ENCODE measurements at places on chromosomes 5 and 9.

DNA sequence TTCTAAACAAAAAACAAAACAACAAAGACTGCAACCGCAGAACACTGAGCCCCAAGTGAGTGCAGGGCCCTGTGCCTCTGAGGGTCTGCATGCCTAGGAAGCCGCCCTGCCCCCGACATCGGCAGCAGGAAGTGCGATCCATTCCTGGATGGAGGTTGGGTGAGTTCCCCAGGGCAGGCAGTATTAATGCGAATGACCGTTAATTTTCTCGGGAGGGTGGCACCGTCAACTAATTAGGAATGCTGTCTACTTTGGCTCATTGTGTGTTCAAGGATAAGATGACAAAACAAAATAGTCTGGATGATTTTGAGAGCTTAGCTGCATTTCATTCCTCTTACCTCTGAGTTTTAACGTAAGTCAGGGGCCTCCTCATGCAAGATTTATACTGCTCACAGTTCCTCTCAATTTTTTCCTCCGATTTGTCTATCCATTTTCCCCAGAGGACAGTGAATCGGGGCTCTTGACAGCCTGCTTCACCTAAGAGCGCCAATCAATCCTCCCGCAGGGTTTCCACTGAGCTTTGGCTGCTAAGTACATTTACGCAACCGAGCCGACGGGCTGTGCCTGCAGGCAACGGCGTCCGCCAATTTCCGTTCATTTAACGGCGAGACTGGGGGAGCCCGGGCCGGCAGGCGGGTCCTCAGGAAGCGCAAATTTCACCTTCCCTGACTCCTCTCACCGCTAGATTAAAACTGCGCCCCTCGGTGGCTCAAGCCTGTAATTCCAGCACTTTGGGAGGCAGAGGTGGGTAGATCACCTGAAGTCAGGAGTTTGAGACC lies 2.9 kb upstream of the NXNL2 start:
- DNase-seq, result no peak

- DNase-seq, result no peak
Observed at GRCh38 chr5:2833556-2833955, 82.1 kb upstream of the IRX2 start.

DNA sequence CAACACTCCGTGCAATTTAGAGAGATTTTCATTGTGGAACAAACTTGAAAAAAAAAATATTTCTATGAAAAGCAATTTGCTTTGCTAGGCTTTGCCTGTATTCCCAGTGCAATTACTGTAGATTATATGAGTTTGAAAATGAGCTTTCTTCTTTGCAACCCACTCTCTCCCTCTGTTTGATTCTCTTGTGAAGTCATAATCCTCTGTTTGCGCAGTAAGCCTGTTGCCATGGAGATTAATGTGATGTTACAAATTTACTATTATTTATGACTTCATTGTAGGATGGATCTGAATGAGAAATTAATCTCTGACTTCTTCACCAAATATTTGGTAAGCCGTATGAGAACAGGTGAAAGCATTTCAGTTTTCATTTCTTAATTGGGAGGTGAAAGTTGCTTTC lies 320.3 kb downstream of the SPATA31D1 start:
- DNase-seq, result no peak

GRCh38 chr9:90167914-90168313 lies 474.7 kb downstream of the DIRAS2 start:
- DNase-seq, result no peak

GRCh38 chr9:81685763-81686613 lies 3.4 kb downstream of the TLE1 start:
- DNase-seq, result no peak

DNA sequence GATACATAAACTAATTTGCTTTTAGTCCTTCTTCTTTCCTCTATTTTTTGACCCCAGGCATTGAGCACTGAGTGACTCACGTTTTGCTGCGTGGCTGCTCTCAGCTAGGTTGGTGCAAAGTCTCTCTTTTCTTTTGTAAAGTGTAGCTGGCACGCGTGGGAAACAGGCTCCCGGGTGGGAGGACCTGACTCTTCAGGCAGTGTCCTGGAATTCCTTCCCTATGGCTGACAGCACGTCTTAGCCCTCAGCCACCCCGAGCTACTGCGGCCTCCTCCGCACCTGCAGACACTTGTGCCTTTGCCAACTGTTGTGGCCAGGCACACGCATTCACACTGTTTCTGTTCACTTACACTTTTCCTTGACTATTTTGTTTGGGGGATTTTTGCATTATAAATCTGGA lies 877 bp upstream of the SCGB3A1 start:
- no peak for DNase-seq

DNA sequence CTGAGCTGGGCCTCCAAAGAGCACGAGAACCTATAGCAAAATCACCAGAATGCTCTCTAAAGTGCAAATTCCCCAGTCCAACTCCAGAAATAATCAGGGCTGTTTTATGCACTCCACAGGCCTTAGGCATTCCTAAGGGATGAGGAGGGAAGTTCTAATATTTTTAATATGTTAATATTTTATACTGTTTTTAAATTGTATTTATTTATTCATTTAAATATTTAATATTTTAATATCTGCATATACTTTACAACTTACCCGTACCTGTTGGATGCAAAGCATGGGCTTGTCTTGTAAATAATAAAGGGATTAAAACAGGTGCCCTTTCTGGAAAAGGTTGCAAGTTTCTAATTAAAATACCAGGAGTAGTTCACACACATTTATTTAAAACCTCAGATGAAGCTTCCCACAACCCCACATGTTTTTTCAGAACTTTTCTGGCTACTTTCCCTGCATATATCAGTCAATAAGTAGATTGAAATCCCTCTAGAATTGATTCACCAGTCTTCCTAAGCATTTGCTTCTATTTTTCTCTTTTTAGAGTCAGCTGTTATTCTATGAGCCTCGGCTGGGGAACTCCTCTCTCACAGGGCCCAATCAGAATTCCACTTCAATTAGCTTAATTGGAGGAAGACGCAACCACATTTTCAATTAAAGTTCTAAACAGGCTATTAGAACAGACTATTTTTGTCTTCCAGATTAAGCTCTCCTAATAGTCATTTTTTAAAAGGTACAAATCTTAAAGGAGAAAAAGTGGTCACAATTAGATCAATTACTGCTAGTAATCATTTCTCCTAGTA lies 140.8 kb downstream of the CDH6 start:
- DNase-seq, result no peak

DNA sequence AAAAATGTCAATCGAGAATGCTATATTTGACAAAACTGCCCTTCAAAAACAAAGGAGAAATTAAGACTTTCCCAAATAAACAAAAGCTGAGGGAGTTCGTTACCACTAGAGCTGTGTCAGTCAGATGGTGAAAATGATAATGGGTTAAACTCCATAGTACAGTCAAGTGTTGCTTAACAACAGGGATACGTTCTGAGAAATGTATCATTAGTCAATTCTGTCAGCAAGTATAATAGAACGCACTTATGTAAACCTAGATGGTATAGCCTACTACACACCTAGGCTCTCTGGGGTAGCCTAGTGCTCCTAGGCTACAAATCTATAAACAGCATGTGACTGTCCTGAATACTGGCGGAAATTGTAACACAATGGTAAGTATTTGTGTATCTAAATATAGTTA lies 138.7 kb downstream of the DRD1 start:
- DNase-seq, result no peak

- DNase-seq, result no peak
Observed at GRCh38 chr5:158485604-158486081, 614.1 kb downstream of the EBF1 start.

GRCh38 chr9:129138476-129139232 lies 27.4 kb downstream of the PTPA start:
- DNase-seq, result no peak

DNA sequence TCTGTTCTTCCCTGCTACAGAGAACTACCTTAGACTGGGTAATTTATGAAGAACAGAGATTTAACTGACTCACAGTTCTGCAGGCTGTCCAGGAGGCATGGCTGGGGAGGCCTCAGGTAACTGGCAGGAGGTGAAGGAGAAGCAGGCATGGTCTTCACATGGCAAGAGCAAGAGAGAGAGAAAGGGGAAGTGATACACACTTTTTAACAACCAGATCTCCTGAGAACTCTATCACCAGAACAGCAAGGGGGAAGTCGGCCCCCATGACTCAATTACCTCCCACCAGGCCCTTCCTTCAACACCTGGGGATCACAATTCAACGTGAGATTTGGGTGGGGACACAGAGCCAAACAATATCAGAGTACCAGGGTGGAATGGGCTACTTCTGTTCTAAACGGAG lies 766.8 kb downstream of the TLE1 start:
- no peak for DNase-seq

DNA sequence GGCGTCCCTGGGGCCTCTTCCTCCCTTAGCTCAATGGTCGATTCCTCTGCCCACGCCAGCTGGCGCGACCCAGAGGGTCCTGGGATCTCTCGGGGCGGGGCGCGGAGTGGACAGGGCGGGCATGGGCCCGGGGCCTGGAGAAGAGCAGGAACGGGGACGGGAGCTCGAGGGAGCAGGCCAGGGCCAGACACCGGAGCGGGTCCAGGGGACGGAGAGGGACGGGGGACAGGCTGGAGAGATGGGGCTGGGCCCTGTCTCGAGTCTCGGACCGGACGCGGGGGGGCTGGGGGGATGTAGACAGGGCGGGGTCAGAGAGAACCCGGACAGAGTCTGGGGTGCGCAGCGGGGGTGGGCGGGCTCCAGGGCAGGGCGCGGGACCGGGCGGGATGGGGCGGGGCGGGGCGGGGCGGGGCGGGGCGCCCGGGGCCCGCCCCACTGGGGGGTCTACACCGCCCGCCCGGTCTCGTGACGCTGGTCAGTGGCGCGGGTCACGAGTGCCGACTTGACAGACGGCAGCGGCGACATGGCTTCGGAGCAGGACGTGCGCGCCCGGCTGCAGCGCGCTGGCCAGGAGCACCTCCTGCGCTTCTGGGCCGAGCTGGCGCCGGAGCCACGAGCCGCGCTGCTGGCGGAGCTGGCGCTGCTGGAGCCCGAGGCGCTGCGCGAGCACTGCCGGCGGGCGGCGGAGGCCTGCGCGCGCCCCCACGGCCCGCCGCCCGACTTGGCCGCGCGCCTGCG lies at the start of gene UAP1L1:
Gene UAP1L1, plus strand, starts transcription at position 508 of the 738 bp plus-strand sequence. Its CDS starts 16 bp downstream, at position 524.
- no peak for DNase-seq

DNA sequence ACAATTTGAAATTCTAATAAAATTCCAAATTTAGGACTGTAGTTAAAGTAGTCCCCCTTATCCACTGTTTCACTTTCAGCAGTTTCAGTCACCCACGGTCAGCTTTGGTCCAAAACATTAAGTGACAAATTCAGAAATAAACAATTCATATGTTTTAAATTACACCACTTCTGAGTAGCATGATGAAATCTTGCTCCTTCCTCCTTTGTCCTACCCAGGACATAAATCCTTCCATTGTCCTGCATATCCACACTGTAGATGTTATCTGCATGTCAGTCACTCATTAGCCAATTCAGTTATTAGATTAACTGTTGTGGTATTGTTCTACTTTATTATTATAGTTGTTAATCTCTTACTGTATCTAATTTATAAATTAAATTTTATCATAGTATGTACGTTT lies 376.5 kb downstream of the SH3GL2 start:
- DNase-seq, result no peak

DNA sequence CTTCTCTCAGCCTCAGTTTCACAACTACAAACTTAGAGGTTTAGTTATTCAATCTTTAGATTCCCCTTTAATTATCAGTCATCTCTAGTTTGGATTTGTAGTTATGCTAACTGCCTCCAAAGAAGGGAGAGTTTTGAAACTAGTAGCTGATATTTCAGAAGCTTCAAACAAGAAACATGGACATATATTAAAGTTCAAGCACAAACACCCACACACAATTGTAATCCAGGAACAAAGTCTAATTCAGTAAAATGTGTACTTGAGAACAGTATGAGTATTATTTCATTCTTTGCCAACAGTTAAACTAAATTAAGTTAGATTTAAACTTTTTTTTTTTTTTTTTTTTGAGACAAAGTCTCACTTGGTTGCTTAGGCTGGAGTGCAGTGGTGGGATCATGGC lies 71.2 kb upstream of the ABCA1 start:
- DNase-seq, result no peak

DNA sequence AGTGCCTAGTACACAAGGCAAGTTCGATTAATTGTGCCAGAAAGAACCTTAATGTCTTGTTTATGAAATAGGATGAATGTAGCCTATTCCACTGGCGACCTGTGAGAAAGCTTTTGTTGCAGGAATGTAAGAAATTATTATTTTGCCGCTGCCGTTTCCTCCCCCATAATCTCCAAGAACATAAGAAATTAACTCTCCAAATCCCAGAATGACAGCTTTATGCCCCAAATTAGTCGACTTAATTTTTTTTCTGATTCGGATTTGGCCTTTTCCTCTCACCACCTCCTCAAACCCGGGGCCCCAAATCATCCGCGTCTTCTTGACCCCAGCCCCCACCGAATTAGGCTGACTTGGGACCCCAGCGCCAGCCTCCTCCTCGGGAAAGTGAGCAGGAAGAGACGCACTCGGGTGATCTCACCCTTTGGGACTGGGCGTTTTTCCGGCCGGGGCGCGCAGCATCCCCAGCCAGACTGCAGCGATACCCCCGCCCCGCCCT lies 682 bp upstream of the SPTAN1 start:
- no peak for DNase-seq

DNA sequence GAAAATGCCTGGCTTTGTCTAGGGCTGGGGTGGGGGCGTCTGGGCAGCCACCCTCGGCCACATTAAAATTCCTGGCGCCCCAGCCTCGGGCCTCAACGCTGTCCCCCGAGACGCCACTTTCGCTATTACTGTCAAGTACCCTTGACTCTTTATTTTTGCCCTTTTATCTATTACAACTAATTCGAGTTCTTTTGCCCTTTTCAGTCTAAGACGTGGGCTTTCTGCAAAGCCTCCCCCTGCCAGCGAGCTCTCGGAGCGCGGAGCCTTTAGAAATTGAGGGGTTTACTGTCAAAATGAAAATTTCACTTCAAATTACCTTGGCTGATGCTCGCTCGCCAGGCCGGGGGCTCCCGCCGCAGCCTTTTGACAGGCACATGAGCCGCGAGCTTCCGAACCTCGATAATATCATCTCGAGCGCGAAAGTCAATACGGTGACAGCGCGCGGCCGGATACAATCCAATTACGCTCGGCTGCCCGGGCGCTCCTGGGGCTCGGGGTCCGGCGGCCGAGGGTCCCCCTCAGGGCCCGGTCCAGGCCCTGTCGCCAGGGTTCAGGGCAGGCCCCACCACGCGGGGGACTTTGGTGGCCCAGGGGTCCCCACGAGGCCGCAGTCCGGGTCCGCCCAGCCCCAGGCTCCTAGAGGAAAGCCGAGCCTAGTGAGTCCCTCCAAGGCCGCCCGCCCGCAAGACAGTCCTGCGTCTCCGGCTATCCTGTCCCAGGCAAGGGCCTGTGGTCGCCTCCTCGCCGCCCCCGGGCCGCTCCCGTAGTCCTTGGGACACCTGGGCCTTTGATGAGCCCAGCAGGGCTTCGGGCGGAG lies 6.7 kb downstream of the IRX4 start:
- no peak for DNase-seq

GRCh38 chr5:151084363-151084762 lies 3.5 kb upstream of the TNIP1 start:
- DNase-seq, result no peak

- no peak for DNase-seq
Observed at GRCh38 chr5:10653043-10653442, 89.2 kb downstream of the ANKRD33B start.

GRCh38 chr5:43193181-43193893 lies 1.3 kb downstream of the NIM1K start:
- DNase-seq, result no peak

- DNase-seq, result no peak
Observed at GRCh38 chr9:79939819-79940218, 368.1 kb downstream of the TLE4 start.
